ENCODE measurements at places on chromosomes 12 and 14. TPM values are rescaled to one million over a fixed set of nuclear protein-coding genes. Genes with fewer than 3 reads are reported as not detected.

ACOT4 gene
- total RNA-seq = 0.36 TPM

BAZ2A gene
- 46.6 TPM for total RNA-seq

RAB21 gene
- 18.3 TPM for total RNA-seq

GPX2 gene
- total RNA-seq = 1.9 TPM

TMPRSS12 gene
- total RNA-seq = not detected

FAM186B gene
- total RNA-seq = not detected

PTPN6 gene
- total RNA-seq = 5.3 TPM

CACNA2D4 gene
- 4.9 TPM for total RNA-seq

LRRC43 gene
- 0.54 TPM for total RNA-seq

TMEM179 gene
- total RNA-seq = 1.4 TPM

- no peaks in the 10 kb centered on the region for H3K27me3 ChIP-seq
- no peak overlapping the region for H3K27ac ChIP-seq
- DNase-seq = no peak
- H3K4me1 ChIP-seq = peaks cover 43% of the 10 kb centered on the region
Observed at GRCh38 chr12:106084014-106084671, 54.6 kb downstream of the NUAK1 start.

DNA sequence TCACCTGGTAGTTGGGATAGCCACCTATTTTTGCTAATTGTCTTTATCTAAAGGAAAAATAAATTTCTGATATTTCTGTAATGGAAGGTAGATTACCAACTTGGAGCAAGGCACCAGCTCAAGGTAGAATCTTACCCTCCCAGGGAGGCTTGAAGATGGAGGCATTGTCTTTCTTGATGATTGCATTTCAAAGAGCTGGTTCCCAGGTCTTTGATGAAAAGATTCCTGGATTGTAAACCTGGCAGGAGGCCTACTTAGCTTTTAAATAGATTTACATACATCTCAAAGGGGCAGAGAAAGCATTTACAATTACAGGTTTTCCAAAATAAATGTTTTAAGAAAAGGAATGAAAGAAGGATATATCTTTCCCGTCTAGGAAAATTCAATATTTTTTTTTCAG lies 729.2 kb downstream of the LRFN5 start:
- H3K27ac ChIP-seq = no peak overlapping the region
- H3K4me3 ChIP-seq = no peak overlapping the region
- no peaks in the 10 kb centered on the region for H3K36me3 ChIP-seq
- DNase-seq = no peak
- no peaks in the 10 kb centered on the region for H3K4me1 ChIP-seq

DNA sequence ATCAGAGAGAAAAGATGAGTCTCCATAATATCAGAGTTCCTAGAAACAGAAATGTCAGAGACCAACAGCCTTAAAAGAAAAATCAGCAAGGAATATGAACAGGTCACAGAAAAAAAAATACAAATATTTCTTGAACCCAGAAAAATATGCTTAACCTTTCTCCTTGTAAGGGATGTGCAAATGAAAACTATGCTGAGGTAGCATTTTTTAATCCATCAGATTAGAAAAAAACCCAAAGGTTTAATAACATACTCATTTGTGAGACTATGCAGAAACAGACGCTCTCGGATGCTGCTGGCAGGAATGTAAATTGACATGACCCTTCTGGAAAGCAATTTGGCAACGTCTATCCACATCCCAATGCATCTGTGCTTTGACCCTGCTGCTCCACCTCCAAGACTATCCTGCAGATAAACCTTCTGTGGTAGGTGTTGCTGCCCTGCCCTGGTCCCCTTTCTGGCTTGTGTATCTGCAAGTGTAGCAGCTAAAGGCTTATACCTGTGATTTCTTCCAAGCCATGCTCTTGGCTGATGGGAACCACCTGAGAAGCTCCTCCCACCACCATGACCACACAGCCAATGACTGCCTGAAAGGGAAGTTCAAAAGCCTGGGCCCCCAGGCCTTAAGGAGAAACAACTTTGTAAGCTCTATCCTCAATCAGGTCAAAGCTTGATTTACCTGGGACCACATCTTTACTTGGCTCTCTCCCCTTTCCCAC lies 49.4 kb downstream of the LTBP2 start:
- no peak for DNase-seq
- no peak overlapping the region for H3K4me3 ChIP-seq
- peaks cover 10% of the 10 kb centered on the region for H3K4me1 ChIP-seq
- no peaks in the 10 kb centered on the region for H3K27me3 ChIP-seq
- H3K27ac ChIP-seq = no peak overlapping the region

- no peaks in the 10 kb centered on the region for H3K36me3 ChIP-seq
- H3K27me3 ChIP-seq = no peaks in the 10 kb centered on the region
- H3K27ac ChIP-seq = no peak overlapping the region
- no peak overlapping the region for H3K4me3 ChIP-seq
- no peak for DNase-seq
- H3K4me1 ChIP-seq = peaks cover 14% of the 10 kb centered on the region
Observed at GRCh38 chr12:52164624-52165023, 27.2 kb downstream of the KRT80 start.

DNA sequence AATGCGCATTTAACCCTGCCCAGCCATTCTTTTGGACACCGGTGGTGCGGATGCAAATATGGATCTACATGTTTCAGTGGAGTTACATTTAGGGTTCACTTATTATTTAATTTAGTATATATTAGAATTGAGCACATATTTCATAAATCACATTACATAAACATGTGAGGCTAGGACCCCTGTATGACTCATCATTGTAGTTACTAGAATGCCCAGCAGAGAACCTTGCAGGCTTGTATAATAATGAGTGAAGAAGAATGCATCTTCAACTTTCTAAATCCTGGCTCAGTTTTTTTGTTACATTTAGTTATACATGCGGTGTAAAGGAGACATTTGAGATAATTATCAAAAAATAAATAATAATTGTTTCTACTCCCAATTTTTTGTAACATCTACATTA lies 369.0 kb downstream of the ATP23 start:
- no peak for DNase-seq
- H3K4me3 ChIP-seq = no peak overlapping the region
- H3K4me1 ChIP-seq = peaks cover 13% of the 10 kb centered on the region
- H3K36me3 ChIP-seq = no peaks in the 10 kb centered on the region
- H3K27me3 ChIP-seq = no peaks in the 10 kb centered on the region
- H3K27ac ChIP-seq = peak overlapping the region; percentile 45

GRCh38 chr14:60420050-60420449 lies 65.8 kb downstream of the C14orf39 start:
- no peaks in the 10 kb centered on the region for H3K27me3 ChIP-seq
- no peaks in the 10 kb centered on the region for H3K4me1 ChIP-seq
- no peaks in the 10 kb centered on the region for H3K36me3 ChIP-seq
- no peak overlapping the region for H3K4me3 ChIP-seq

GRCh38 chr12:121001060-121001459 lies 15.2 kb downstream of the C12orf43 start:
- no peaks in the 10 kb centered on the region for H3K4me1 ChIP-seq
- no peak overlapping the region for H3K27ac ChIP-seq
- peaks cover 22% of the 10 kb centered on the region for H3K36me3 ChIP-seq

DNA sequence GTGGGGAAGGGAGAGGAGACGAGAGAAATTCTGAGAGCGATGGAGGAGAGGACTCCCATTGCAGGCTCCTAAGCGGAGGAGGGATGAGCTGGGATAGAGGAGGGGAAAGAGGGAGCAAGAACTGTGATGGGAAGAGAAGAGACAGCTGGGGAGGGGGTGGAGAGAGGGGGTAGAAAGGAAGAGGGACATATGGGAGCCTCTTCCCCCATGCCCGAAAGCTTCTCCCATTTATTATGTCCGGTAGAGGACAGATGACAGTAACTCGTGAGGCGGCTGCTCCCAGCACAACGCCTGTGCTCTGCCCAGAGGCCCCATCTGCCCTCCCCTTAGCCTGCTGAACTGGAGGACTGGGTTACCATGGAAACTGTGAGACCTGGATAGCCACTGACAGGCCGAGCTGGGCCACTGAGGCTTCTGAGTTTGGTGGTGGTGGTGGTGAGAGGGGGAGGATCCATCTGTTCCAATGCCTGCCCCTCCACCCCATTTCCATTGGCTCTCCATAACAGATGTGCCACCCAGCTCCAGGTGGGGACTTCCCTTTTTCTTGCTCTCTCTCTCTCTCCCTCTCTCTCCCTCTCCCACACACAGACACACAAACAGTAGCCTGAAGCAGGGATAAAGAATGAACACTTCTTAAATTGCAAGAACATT lies 8.3 kb downstream of the CPNE6 start:
- H3K27me3 ChIP-seq = no peaks in the 10 kb centered on the region
- H3K4me1 ChIP-seq = peaks cover 5% of the 10 kb centered on the region
- H3K27ac ChIP-seq = no peak overlapping the region
- no peak overlapping the region for H3K4me3 ChIP-seq

- peaks cover 58% of the 10 kb centered on the region for H3K4me1 ChIP-seq
- H3K27ac ChIP-seq = peak overlapping the region; percentile 64
- no peaks in the 10 kb centered on the region for H3K27me3 ChIP-seq
Observed at GRCh38 chr12:15116983-15117382, 104.2 kb downstream of the RERG start.

GRCh38 chr12:26250801-26251200 lies 55.4 kb downstream of the SSPN start:
- no peaks in the 10 kb centered on the region for H3K4me1 ChIP-seq
- H3K27me3 ChIP-seq = no peaks in the 10 kb centered on the region
- no peak for DNase-seq

GRCh38 chr14:72291908-72292688 lies 359.9 kb downstream of the RGS6 start:
- DNase-seq = no peak
- H3K36me3 ChIP-seq = no peaks in the 10 kb centered on the region
- no peaks in the 10 kb centered on the region for H3K27me3 ChIP-seq

DNA sequence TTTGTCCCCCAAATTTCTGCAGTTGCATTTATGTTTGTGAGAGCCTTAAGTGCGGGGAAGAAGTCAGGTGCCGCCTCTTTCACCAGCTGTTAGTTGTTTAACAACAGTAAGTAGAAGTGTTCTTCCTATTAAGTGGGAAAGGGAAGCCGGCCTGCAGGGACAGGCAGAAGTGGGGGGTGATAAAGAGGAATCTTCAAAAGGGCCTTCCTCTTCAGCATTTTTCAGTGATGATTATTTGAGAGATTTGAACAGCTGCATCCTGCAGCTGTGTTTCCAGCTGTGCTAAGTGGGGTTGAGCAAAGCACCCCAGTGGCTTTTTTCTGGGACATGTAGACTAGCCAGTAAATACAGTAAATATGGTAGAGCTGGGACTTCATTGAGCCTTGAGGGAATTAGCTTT lies 32.1 kb upstream of the SLC38A1 start:
- no peaks in the 10 kb centered on the region for H3K27me3 ChIP-seq
- no peak for DNase-seq
- peaks cover 13% of the 10 kb centered on the region for H3K4me1 ChIP-seq
- no peak overlapping the region for H3K27ac ChIP-seq
- no peaks in the 10 kb centered on the region for H3K36me3 ChIP-seq
- H3K4me3 ChIP-seq = no peak overlapping the region

DNA sequence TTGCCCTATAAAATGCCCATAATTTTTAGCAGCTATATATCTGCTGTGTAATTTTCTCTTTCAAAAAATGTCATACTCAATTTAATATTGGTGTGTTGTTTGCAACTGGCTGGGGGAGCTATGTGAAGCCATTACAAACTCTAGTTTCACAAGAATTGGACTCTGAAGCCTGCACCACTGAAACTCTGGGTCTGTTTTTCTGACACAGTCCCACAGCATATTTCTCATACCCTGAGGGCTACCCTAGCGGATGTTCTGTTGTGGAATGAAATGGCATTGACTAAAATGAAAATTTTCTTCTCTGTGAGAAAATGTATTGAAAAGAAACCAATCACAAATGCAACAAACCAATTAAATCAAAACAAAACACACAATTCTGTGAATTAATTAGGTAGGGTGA lies 284.6 kb upstream of the NPAS3 start:
- H3K4me1 ChIP-seq = no peaks in the 10 kb centered on the region
- H3K27me3 ChIP-seq = no peaks in the 10 kb centered on the region
- no peak for DNase-seq
- H3K36me3 ChIP-seq = no peaks in the 10 kb centered on the region

DNA sequence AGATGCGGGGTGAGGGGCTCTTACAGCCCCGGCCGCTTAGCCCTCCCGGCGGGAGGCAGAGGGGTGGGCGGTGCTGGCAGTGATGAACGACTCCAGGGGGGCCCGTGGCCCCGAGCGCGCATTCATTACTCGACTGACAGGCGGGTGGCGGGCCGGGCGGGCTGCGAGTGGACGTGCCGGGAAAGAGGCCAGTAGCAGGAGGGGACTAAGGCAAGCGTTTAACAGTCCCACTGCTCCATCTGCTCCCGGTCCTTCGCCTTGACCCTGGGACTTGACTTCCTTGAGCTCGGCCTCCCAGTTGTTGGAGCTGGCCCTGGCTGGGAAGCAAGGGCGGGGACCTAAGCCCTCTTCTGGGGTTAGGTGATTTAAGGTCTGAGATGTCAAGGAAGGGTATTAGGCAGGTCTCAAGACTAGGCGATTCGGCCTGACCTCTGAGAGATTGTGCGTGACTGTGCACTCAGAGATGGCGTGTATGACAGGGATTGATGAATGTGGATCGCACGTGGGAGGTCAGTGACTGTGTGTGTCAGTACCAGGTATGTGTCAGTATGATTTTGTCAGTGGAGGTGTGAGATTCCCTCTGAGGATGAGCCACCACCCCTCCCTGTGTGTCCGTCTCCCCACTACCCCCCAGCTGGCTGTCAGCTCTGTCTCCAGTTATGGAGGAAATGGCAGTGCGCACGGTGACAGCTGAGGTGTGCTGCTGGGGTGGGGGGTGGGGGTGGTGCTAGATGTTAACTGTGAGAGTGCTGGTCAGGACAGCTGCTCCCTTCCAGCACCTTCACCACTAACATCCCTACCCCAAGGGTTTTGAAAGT lies 3.6 kb upstream of the DNAJC22 start:
- H3K4me3 ChIP-seq = no peak overlapping the region
- peak; percentile 65 for DNase-seq
- peaks cover 69% of the 10 kb centered on the region for H3K27me3 ChIP-seq
- no peak overlapping the region for H3K27ac ChIP-seq

DNA sequence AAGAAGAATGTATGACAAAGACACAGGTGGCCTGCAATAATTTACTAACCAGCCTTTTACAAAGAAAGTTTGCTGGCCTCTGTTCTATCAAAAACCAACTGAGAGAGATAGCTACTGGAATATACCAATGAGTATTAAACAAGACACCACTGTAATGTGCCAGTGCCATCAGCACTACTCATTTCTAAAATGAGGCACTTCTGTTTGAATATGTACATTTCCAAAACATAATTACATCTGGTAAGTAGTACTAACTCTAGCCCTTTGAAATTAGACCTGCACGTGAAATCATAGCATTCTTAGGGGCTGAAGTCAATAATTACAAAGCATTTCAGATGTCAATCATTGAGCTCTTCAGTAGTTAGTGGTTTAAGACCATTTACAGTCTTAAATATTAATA lies 6.9 kb upstream of the SYCP3 start:
- no peak for DNase-seq
- H3K27me3 ChIP-seq = no peaks in the 10 kb centered on the region
- H3K4me3 ChIP-seq = no peak overlapping the region
- no peaks in the 10 kb centered on the region for H3K4me1 ChIP-seq

DNA sequence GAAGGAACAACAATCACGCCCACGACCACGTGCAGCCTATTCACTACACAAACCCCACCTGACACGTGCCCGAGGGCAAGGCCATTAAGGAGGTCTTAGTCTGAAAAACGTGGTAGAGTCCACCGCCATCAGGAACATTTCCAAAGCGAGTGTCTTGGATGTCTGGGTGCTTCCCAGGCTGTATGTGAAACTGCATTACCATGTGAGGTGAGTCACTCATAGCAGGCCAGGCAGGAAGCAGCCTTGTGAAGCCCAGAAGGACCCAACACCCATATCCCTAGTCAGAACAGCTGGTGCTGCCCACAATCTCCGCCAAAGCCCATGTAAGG lies 3.3 kb upstream of the KRT79 start:
- DNase-seq = no peak
- no peak overlapping the region for H3K27ac ChIP-seq
- no peaks in the 10 kb centered on the region for H3K27me3 ChIP-seq
- no peak overlapping the region for H3K4me3 ChIP-seq
- no peaks in the 10 kb centered on the region for H3K36me3 ChIP-seq
